ENCODE measurements at places on chromosomes 2 and 18. TPM values are rescaled to one million over a fixed set of nuclear protein-coding genes. Genes with fewer than 3 reads are reported as not detected.
A peak's percentile ranks its signal among the peaks of the same experiment; 100 is the strongest.

TUBA3D gene
- not detected for total RNA-seq

GPR35 gene
- 14.4 TPM for total RNA-seq

GRCh38 chr18:8988260-8988871, 114.1 kb upstream of the NDUFV2 start:
- H3K4me1 ChIP-seq = peaks cover 4% of the 10 kb centered on the region
- H3K27ac ChIP-seq = no peak overlapping the region
- no peak overlapping the region for H3K4me3 ChIP-seq
- peaks cover 3% of the 10 kb centered on the region for H3K36me3 ChIP-seq

DNA sequence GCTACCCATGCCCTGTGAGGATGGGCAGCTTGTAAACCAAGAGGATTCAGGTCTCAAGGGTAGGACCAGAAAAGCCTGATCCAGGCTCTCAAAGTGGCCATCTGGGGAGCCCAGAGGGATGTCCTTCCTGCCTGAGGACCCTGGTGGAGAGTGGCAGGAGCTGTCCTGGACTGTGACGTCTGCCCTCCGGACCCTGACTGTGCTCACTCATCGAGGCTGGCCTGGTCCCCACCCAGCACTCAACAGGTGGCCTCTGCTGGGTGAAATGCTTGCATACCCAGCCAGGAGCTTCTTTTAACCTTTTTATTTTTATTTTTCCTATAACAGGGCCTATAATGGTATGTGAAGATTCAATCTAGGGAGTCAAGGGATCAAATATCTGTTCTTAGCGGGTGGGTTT, 24.5 kb downstream of the CREG2 start:
- H3K27me3 ChIP-seq = no peaks in the 10 kb centered on the region
- no peak for DNase-seq
- H3K27ac ChIP-seq = peak overlapping the region; percentile 86
- no peak overlapping the region for H3K4me3 ChIP-seq

C2orf66 gene
- 0.18 TPM for total RNA-seq

- peaks cover under 1% of the 10 kb centered on the region for H3K4me1 ChIP-seq
- peaks cover 33% of the 10 kb centered on the region for H3K27me3 ChIP-seq
These were observed 29.7 kb upstream of the APCDD1 start for GRCh38 chr18:10424585-10425307.

NEU2 gene
- not detected for total RNA-seq

DNA sequence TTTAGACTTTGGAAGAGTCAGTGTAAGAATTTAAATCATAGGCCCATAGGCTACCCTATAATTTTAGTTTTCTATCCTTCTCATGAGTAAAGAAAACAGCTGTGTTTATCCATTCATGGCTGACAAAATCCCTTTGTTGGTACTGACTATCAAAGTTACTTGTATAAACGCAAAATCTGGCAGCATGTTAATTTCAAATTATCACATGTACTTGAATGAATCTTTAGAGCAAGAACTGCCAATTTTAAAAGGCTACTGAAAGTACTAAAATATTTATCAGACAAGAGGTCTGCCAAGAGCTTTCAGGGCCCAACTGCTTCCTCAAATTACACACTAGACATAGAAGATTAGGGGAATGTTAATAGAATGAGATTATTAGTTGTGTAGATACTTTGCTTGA, 66.6 kb downstream of the MYL12B start:
- no peak overlapping the region for H3K4me3 ChIP-seq
- H3K27ac ChIP-seq = no peak overlapping the region
- H3K4me1 ChIP-seq = no peaks in the 10 kb centered on the region

DNA sequence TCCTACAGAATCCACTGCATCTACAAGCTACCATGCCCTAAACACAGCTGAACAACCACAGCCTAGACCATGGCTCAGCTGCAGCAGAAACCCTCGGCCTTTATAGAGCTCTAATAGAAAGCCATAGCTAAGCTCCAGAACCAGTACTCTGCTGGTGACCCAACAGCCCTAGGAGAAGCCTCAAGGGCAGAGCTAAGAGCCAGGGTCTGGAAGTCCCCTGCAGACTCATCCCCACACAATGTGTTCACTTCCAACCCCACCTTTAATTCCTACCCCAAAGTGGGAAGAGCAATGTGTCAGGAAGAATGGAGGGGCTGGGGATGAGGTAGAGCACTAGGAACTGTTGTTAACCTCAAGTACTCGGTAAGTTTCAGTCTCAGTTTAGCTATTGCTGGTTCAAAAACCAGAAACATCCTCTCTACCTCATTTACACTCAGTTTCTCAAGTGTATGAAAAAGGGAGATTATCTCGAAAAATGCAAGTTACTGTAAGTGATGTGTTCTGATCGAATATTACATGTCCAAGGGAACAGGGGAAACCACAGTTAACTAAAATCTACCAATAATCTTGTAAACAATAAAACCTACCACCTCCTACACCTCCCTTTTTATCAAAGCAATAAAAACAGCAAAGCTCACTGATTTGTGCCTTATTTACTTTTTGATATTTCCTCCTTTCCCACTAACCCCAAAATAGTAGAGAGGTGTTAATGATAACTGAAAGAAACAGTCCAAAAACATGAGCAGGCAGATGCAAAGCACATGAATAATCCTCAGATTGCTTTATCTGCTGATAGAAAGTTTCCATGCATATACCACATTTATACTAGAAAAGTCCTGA, 36.2 kb downstream of the THADA start:
- H3K27ac ChIP-seq = peak overlapping the region; percentile 84
- peak overlapping the region; percentile 25 for H3K4me3 ChIP-seq
- H3K27me3 ChIP-seq = no peaks in the 10 kb centered on the region
- H3K4me1 ChIP-seq = peaks cover 28% of the 10 kb centered on the region
- peaks cover 7% of the 10 kb centered on the region for H3K36me3 ChIP-seq

TBR1 gene
- total RNA-seq = not detected

GRCh38 chr2:88764850-88765153, 73.3 kb downstream of the RPIA start:
- H3K4me1 ChIP-seq = no peaks in the 10 kb centered on the region
- no peak for DNase-seq
- peaks cover 33% of the 10 kb centered on the region for H3K27me3 ChIP-seq
- no peak overlapping the region for H3K27ac ChIP-seq
- H3K36me3 ChIP-seq = peaks cover 8% of the 10 kb centered on the region

GRCh38 chr2:239195318-239195871, 205.4 kb downstream of the HDAC4 start:
- H3K27me3 ChIP-seq = no peaks in the 10 kb centered on the region
- peaks cover 10% of the 10 kb centered on the region for H3K4me1 ChIP-seq
- DNase-seq = no peak
- no peak overlapping the region for H3K27ac ChIP-seq
- H3K4me3 ChIP-seq = no peak overlapping the region
- no peaks in the 10 kb centered on the region for H3K36me3 ChIP-seq

PKDCC gene
- total RNA-seq = 1.2 TPM
